ENCODE measurements at places on chromosomes 16 and 17.

- no peak for DNase-seq
These were observed 950 bp upstream of the MYO1C start for GRCh38 chr17:1493291-1493980.

DNA sequence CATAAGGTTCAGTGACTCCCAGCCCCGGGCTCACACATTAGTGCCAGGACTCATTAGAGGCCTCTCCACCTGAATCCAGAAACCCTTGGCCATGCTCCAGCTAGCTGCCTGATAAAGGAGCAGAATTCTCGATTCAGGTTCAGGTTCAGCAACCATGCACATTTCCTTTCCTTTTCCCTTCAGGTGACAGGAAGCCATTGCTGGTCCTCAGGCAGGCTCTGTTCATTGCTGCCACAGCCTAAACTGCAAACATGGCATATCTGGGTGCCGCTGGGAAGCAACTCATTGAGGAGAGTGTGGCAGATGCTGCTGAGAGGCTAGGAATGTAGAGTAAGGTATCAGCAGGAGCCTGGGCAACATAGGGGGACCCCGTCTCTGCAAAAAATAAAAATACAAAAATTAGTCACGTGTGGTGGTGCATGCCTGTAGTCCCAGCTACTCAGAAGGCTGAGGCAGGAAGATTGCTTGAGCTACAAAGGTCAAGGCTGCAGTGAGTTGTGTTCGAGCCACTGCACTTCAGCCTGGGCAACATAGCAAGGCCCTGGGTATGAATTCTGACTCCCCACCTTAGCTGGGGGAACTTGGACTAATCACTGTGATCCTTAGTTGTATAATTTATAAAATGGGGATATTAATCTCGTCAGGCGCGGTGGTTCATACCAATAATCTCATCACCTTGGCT, 28.7 kb downstream of the ARL4D start:
- no peak for DNase-seq

DNA sequence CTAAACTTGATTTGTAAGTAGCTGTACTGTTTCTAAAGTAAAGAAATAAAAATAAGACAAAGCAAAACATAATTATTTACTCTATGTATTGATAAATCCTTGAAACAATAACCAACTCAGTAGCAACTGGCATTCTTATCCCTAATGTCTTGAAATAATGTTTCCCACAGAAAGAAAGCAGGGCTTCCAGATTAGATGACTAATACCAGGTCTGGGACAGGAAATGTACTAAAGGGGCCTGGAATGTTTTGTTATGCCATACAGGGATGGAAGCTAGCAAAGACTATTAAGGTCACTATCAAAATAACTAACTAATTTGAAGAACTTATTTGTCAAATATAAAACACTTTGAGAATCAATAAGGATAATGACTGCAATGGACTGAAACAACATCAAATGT, 82.1 kb downstream of the CFDP1 start:
- DNase-seq = no peak

- DNase-seq = no peak
These were observed at the start of gene HS3ST2 for GRCh38 chr16:22813948-22814710. TSS of gene HS3ST2 (plus strand) at chr16:22814162. CDS start at chr16:22814611, 449 bp downstream.

Data from stimulated activated CD8-positive, alpha-beta memory T cell treated with anti-CD3 and anti-CD28 coated beads, Interleukin-12 subunit alpha, Interleukin-12 subunit beta, amount 100 ng/mL, for 1 hour (primary cell).